ENCODE measurements at places on chromosomes 3 and 15.

DNA sequence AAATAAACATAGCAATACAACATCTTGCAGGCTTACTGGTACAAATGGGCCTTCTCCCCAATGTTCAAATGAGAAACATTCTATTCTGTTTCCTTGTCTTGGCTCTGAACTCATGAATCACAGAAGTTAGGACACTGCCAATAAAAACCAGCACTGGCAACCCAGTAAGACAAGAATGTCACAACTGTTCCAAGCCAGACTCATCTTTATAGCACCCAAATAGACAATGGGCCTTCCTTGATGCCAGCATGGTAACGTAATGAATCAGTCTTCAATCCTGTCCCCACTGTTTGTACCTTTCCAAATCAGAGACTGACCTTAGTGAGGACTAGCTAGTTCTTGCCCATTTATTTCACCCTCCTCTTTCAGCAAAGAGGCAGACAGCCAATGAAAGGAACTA, 14.1 kb upstream of the RPS17 start:
- no peak for DNase-seq

DNA sequence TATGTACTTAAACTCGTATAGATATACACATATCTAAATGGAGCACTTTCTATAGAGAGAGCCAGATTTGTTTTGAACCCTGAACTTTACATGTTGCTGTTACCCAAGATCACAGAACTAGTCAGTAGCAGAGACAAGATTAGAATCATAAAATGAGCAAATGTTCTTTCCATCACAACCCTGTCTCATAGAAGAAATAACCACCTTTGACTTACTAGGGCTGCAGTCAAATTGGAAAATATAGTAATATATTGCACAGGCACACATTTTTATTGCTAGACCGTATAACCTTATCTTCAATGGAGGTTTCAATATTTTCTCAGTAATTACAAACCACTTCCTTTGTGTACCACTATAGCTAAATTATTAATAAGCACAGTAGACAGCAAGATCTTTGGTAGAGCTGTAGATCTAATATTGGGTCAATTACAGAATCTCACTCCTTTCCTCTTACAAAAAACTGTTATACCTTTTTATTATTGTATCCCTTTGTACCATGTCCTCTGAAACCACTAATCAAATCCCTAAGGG, 41.5 kb upstream of the TBL1XR1 start:
- DNase-seq = no peak

DNA sequence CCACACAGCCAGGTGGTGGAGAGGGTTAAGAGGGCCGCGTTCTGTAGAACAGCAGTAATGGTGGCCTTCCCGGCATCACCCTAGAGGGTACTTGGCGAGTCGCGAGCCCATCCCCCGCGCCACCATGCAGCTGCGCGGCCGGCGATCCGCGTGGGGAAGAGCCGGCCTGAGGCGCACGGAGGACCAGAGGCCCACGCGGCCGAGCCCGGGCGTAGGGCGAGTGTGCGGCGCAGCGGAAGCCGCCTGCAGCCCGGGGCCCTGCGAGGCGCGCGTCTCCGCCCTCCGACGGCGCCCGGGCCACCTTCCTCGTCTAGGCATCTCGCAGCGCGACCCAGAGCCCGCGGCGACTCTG, 423 bp downstream of the TKT start:
- no peak for DNase-seq

- no peak for DNase-seq
Observed at GRCh38 chr3:114877378-114878113, 269.5 kb downstream of the ZBTB20 start.

DNA sequence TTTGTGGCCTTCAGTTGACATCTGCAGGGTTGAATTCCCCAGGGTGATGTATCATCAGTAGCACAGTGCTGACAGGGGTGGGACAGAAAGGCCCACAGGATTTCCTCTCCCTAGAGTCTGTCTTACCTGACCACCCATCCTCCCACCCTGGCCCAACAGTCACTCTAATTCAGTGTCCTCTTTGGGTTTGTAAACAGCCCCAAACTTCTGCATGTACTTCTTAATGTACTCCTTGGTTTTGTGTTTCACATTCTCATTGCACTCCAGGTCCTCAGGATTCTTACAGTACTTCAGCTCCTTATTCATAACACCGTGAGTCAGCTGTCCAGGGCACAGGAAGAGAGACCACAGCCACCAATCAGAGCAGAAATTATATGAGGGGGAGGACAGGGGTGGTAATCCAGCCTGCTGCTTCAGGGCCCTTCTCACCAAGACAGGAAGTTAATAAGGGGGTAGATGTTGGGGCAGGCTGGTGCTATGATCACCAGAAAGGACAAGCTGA, 37.5 kb downstream of the NBEAL2 start:
- no peak for DNase-seq

- DNase-seq = no peak
Observed at GRCh38 chr3:72080095-72080494, 295.1 kb upstream of the PROK2 start.
